ENCODE measurements at places on chromosomes 3 and 15. TPM values are rescaled to one million over a fixed set of nuclear protein-coding genes. Genes with fewer than 3 reads are reported as not detected.

CACNA2D2 gene
- 0.80 TPM for total RNA-seq

BFSP2 gene
- total RNA-seq: not detected

FSIP1 gene
- 23.3 TPM for total RNA-seq

HES1 gene
- 6.6 TPM for total RNA-seq

RLBP1 gene
- total RNA-seq: not detected

RTP3 gene
- total RNA-seq: not detected
